ENCODE measurements at places on chromosomes 1 and 21.

- DNase-seq: no peak
Observed at GRCh38 chr1:115867216-115867615, 26.3 kb upstream of the NHLH2 start.

GRCh38 chr1:2322581-2323211, 68.7 kb downstream of the MORN1 start:
- no peak for DNase-seq

DNA sequence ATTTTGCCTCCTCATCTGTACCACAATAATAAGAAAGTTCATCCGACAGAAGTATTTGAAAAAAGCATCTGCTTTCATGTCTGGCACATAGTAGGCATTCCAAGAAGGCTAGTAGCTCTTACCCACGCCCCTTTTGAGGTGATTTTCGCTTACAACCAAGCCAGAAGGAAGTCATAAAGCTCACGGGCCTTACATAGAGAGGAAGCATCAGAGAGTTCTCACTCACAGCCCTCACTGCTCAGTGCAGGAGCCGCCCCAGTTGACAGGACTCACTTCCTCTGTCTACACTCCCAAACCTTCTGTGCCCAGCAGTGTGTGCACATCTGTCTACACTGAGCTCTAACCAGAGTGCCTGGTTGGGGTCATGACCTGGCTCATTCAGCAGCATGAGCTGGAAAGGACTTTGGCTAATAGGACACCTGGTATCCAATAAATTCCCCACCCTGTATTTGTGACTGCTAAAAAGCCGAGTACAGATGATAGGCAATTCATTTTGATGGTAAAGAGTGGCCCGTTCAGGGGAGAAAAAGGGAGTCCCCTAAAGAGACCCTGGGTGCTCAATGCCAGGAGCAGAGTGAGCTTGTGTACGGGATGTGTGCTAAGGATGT, 36.8 kb upstream of the DUSP10 start:
- no peak for DNase-seq

DNA sequence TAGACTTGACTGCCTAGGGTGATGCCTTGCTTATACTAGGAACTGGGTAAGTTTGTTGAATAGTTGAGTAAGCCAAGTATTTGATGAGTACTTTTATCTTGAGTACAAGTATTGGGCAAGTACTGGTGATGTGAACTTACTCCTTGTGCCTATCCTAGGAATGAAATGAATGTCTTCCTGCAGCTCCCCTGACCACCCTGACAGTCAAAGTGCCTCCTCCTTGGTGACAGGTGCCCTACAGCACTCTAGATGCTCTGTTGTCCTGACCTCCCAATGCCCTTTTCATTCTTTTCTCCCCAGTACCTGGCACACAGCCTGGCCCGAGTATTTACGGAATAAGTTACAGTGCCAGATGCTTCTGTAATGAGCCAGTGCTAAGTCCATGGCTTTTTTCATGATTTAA, 25.5 kb downstream of the PCSK9 start:
- DNase-seq: peak; percentile 33

DNA sequence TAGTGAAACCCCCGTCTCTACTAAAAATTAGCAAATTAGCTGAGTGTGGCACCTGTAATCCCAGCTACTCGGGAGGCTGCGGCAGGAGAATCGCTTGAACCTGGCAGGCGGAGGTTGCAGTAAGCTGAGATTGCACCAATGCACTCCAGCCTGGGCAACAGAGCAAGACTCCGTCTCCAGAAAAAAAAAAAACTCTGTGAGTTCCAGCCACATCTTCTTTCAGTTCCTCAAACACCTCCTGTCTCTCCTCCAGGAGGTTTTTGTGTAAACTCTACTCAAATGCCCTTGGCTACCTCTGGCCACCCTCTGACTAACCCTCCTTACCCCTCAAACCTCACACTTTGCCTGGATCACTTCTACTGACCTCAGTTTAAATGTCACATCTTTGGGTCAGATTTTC, 38.1 kb downstream of the RCSD1 start:
- DNase-seq: no peak

- DNase-seq: no peak
Observed at GRCh38 chr1:238052496-238053266, 162.0 kb upstream of the ZP4 start.

- no peak for DNase-seq
Observed at GRCh38 chr1:42698081-42698813, 16.0 kb downstream of the YBX1 start.

DNA sequence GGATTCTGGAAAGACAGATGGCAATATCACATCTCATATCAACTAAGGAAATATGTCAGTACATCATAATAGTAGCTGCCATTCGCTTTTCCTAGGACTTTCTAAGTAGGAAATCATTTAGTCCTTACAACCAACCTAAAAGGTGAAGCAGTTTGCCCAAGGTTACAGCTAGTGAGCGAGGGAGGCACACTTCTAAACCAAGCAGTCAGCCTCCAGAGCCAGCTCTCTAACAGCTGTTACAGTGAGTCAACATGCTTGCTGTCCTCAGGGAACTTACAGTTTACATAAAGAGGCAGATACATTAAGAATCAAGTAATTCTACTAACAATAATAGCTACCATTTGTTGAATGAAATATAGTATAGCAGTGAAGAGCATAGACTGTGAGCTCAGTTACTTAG, 57.1 kb downstream of the GIPC2 start:
- no peak for DNase-seq

DNA sequence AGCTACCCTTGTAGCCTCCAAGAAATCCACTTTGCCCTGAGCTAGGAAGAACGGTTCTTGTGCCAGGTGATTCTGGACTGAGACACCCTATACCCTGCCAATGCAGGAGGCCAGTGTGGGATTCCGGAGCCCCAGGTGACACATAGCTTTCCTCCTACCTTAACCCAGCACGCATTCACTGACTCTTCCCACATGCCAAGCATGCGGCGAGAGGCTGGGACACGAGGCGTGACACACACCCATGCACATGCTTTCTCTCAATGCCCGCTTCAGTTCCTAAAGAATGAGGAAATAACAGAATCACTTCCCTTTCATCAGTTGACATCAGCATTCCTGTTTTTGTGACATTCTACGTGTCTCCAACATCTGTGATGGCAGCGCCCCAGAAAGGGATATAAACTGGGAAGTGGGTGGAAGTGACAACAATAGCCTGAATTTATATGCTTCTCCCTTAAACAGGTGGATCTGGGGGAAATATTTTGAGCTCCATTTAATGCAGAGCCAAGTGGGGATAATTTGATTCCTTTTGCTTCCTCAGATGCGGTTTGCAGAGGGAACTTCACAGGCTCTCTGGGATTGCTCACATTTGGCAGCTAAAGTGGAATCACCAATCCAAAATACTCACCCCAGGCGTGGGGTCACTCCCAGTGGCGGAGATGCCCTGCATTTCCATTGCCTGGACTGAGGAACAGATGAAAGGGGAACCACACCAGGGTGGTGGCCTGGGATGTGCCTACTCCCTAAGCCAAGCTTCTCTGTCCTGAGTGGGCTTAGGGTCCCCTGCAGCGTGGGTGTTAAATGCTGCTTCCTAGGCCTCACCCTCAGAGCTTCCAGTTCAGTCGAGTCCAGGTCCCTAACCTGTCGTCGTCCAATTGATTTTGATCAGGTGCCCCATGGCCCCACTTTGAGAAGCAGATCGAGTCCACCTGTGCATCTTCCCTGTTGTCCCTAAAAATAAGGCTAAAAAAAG, 445.1 kb downstream of the SIPA1L2 start:
- no peak for DNase-seq

Data from NCI-H774 (cell line).